Stimulated activated CD4-positive, alpha-beta T cell treated with anti-CD3 and anti-CD28 coated beads, TNF-alpha, amount 100 ng/mL, for 4 hours (primary cell): ENCODE measurements at places on chromosomes 7 and 10.

DNA sequence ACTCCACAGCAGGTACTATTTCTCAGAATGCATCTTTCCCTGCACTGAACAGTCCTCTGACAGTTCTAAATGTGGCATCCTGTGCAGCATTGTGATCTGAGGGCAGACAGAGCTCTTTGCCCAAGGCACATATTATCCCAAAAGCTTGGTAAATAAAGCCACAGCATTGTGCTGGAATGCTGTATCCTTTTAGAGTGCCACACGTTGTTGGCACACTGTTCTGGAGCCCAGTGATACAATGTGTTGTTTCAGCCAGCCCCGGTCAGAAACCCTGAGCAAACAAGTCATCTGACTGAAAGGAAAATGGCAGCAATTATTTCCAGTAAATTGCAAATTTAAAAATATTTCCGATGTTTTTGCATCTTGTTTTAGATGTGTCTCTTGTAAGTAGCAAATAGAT is 45.4 kb downstream of the NAMPT start:
- no peak for DNase-seq

DNA sequence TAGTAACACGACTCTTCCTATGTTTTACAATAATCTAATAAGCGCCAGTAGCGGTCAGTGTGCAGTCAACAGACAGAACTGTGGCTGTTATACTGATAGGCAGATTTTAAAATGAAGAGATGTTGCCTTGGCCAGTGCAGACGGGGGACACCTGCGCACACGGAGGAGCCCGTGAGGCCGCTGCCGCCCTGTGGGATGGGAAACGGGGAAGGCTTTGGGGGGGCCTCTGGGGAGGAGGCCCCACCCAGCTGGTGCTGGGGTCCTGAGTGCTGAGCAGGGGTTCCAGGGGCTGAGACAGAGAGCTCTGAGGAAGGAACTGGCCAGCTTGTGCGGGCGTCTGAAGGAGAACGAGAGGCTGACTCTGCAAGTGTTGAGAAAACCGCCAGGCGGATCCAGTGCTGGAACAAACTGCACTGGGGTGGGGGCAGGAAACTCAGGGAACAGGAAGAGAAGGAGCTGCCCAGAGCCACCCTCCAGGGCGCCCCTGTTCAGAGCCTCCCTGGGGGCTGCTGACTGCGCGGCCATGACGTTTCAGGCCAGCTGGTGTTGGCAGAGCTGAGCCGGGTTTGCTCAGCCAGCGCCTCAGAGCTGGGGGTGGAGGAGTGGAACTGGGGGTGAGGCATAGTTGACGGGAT is 426.4 kb downstream of the TCERG1L start:
- no peak for DNase-seq

- no peak for DNase-seq
These were observed 87.5 kb upstream of the GATAD1 start for GRCh38 chr7:92359801-92360200.

GRCh38 chr10:44983066-44983894 is 4.7 kb upstream of the DEPP1 start:
- DNase-seq = no peak

GRCh38 chr10:811379-812175 is 119.9 kb downstream of the LARP4B start:
- DNase-seq = no peak

DNA sequence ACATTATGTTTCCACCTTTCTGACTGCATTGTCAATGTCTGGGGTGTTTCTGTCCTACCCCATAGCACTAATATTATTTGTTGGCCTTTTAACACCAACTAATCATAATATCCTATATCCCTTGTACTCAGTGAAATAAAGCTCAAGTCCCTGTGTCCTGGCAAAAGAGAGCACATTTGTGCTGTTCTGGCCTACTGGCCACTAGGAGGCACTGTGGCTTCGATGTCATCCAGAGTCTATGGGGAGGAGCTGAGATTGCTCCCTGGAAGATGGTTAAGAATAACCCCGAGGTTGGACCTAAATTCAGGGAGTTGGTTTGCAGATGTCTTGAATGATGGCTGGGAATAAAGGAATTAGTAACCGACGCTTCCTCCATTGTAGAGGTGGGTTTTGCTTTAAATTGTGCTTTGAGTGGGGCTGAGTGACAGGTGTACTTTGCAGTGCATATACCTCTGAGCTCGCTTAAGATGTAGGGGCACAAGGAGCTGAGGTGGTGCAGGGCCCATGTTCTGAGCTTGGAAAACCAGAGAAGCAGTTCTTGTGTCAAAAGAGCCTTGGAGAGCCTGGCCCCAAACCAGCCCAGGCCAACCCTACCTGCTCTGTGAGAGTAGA is 191.2 kb upstream of the PRSS1 start:
- DNase-seq = no peak

- no peak for DNase-seq
These were observed 235.7 kb downstream of the AGMO start for GRCh38 chr7:15326044-15326644.

DNA sequence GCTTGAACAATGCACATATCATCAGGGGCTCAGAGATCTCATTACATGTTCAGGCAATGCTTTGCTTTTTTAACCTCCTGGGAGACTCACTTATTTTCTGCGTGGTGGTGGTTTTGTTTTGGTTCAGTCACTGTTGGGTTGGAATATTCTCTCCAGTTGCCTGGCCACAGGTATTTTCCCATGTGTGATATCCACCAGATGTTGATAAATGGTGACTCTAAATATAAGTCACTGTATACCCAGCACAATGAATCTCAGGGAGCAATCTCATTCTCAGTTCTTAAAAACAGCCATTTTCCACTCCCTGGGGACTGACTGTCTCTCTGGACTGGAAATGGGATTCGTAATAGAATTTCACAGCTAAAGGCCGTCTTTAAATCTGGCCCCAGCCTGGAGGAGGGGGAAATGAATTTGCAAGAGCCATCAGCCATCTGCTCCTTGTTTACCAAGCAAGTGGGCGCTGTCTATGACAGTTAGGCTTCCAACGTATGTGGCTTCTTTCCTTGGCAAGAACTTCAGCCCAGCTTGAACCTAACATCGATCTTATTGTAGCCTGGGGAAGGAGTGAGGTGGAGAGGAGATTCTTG is 1106.2 kb downstream of the NRG3 start:
- no peak for DNase-seq
